ENCODE measurements at places on chromosomes 5 and 9. TPM values are rescaled to one million over a fixed set of nuclear protein-coding genes. Genes with fewer than 3 reads are reported as not detected.

- H3K27me3 ChIP-seq = peaks cover 4% of the 10 kb centered on the region
- no peak overlapping the region for H3K27ac ChIP-seq
- DNase-seq = no peak
- H3K36me3 ChIP-seq = no peaks in the 10 kb centered on the region
- no peak overlapping the region for H3K4me3 ChIP-seq
- no peaks in the 10 kb centered on the region for H3K4me1 ChIP-seq
Measured at GRCh38 chr5:116738615-116739261, 164.1 kb upstream of the SEMA6A start.

DNA sequence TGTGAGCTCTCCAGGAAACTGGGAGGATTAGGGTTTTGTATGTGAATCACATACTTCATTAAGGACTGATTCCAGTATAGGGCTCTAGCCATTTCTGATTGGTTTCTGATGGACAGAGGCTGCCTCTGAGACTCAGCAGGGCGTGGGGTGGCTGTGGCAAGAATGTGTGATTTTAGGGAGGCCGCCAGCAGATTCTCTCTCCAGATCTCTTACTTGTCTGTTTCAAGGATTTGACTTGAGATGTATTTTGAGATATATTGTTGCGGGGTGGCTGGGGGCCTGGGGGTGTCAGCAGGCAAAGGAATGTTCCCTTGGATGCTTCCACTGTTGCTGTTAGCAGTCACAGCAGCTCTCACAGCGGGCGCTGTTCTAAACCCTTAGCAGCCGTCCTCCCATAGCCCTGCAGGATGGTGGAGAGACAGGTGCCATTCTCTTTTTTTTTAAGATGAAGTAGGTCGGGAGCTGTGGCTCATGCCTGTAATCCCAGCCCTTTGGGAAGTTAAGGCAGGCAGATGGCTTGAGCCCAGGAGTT, 8.0 kb upstream of the HNRNPAB start:
- no peaks in the 10 kb centered on the region for H3K27me3 ChIP-seq
- no peak for DNase-seq
- H3K4me1 ChIP-seq = peaks cover 6% of the 10 kb centered on the region
- H3K27ac ChIP-seq = no peak overlapping the region
- no peak overlapping the region for H3K4me3 ChIP-seq

DNA sequence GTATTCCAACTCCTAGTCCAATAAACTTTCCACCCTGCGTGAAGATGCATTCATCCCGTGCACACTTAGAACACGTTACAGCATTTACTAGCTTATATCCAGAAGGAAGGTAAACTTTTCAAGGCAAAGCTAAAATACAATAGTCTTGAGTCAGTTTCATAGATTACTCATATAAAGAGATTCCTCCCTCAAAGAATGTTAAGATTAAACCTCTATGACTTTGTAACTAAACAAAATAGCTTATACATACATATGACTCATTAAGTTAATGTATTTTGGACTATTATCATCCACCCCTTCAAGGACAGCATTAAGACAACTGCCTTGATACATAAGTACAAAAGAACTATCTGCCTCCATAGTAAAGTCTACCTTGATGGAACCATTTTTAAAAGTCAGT, 36.1 kb downstream of the TLE1 start:
- H3K4me3 ChIP-seq = no peak overlapping the region
- no peaks in the 10 kb centered on the region for H3K27me3 ChIP-seq
- no peaks in the 10 kb centered on the region for H3K36me3 ChIP-seq
- H3K4me1 ChIP-seq = no peaks in the 10 kb centered on the region
- no peak overlapping the region for H3K27ac ChIP-seq

DNA sequence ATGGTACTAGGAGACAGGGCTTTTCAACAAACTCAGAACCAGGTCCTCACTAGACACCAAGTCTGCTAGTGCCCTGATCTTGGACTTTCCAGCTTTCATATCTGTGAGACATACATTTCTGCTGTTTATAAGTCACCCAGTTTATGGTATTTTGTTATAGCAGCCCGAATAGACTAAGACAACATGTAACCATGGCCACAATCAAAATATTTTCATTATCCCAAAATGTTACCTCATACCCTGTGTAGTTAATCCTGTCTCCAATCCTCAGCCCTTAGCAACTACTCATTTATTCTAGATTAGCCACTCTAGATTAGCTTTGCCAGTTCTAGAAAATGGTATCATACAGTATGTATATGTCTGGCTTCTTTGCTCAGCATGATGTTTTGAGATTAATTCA, 6.3 kb upstream of the ATG10 start:
- H3K4me1 ChIP-seq = no peaks in the 10 kb centered on the region
- no peaks in the 10 kb centered on the region for H3K27me3 ChIP-seq
- no peaks in the 10 kb centered on the region for H3K36me3 ChIP-seq
- DNase-seq = no peak
- H3K4me3 ChIP-seq = no peak overlapping the region
- no peak overlapping the region for H3K27ac ChIP-seq

DNA sequence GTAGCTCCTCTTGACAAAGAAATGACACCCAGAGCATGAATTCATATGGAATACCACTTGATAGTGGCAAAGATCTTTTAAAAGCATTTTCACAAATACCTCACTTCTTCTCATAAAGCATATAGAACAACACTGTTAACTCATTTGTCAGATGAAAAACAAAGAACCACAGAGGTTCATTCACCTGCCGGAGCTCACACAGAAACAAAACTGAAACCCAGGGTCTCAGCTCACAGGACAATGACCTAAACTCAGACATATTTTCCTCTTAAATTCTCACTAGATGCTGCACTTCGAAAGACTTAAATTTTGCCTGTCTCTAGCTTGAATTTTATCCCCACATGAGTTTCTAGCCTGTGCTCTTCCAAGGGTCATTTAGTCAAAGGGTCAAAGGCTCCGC, 339.0 kb downstream of the KCNN2 start:
- H3K4me1 ChIP-seq = no peaks in the 10 kb centered on the region
- no peak for DNase-seq
- no peaks in the 10 kb centered on the region for H3K27me3 ChIP-seq
- H3K4me3 ChIP-seq = no peak overlapping the region
- no peaks in the 10 kb centered on the region for H3K36me3 ChIP-seq
- H3K27ac ChIP-seq = no peak overlapping the region

FBN2 gene
- total RNA-seq = 0.32 TPM

RNF183 gene
- total RNA-seq = not detected

SEMA6A gene
- total RNA-seq = not detected

IL9 gene
- not detected for total RNA-seq
